RWPE2 (cell line): ENCODE measurements at places on chromosomes 16 and 17.
A peak's percentile ranks its signal among the peaks of the same experiment; 100 is the strongest.

DNA sequence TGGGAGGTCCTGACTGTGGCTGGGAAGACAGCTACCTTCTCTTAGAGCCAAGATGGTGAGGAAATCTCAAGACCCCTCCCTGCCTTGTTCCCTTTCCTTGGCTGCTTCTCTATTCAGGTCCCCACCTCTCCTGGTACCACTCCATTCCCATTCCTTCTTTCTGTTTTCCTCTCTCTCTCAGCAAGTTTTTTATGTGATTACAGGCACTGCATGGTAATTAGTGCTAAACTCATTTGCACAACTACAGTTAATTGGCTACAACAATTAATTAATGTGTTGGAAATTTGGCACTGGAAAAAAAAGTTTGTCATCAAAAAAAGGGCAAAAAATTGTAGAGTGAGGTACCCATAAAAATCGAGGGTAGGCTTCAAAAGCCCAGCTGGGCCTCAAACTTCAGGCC, 45.3 kb downstream of the NEUROD2 start:
- H3K4me1 ChIP-seq: no peaks in the 10 kb centered on the region
- 0 out of 2 replicates have a peak, but pooled peaks cover 5% of the 10 kb centered on the region for H3K36me3 ChIP-seq
- DNase-seq: no peak
- H3K27ac ChIP-seq: no peak overlapping the region
- H3K27me3 ChIP-seq: no peaks in the 10 kb centered on the region
- no peak overlapping the region for H3K4me3 ChIP-seq

- H3K27ac ChIP-seq: no peak overlapping the region
- no peak overlapping the region for H3K4me3 ChIP-seq
- H3K27me3 ChIP-seq: no peaks in the 10 kb centered on the region
- DNase-seq: no peak
Observed at GRCh38 chr17:78322327-78322857, 37.5 kb downstream of the SOCS3 start.

DNA sequence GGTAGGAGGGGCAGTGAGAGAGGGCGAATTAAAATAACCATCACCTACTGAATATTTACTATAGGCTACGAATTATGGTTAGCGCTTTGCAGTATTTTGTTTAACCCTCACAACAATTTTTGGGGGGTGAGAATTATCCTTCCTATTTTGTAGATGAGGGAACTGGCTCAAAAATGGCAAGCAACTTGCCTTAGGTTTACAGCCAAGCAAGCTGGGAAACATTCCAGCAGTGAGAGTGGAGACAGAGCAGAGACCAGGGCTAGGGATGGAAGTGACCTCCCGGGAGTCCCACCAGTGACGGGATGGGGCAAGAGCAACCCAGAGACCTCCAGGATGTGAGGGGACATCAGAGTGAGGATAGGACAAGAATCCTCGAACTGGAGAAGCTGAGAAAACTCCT, 352 bp upstream of the VMO1 start:
- H3K4me3 ChIP-seq: no peak overlapping the region
- H3K27me3 ChIP-seq: no peaks in the 10 kb centered on the region
- peaks cover 7% of the 10 kb centered on the region for H3K4me1 ChIP-seq
- DNase-seq: no peak
- H3K27ac ChIP-seq: no peak overlapping the region

DNA sequence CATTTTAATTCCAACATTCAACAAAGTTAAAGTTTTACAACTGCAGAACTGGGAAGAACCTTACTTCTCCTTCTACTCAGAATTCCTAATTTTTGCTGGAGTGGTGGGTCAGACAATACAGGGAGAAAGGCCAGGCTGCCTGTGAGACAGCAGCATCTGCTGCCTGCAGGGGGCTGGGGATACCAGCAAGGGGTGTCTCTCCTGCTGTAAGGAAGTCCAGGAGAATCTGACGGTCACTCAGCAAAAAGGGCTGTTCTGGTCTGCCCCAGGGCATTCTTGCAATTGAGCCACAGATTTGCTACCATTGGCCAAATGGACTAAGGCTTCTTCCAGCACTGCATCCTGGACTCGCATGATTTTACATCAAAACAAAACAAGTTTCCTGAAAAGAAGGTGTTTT, 426.6 kb upstream of the CDH11 start:
- H3K4me3 ChIP-seq: no peak overlapping the region
- no peaks in the 10 kb centered on the region for H3K27me3 ChIP-seq
- peak overlapping the region; percentile 78 for H3K27ac ChIP-seq
- H3K36me3 ChIP-seq: no peaks in the 10 kb centered on the region
- DNase-seq: no peak
- peaks cover 15% of the 10 kb centered on the region for H3K4me1 ChIP-seq

GRCh38 chr16:57873218-57873617, 70.9 kb upstream of the KIFC3 start:
- H3K27ac ChIP-seq: no peak overlapping the region
- H3K36me3 ChIP-seq: no peaks in the 10 kb centered on the region
- H3K4me1 ChIP-seq: peaks cover 16% of the 10 kb centered on the region
- H3K4me3 ChIP-seq: no peak overlapping the region
- no peaks in the 10 kb centered on the region for H3K27me3 ChIP-seq

DNA sequence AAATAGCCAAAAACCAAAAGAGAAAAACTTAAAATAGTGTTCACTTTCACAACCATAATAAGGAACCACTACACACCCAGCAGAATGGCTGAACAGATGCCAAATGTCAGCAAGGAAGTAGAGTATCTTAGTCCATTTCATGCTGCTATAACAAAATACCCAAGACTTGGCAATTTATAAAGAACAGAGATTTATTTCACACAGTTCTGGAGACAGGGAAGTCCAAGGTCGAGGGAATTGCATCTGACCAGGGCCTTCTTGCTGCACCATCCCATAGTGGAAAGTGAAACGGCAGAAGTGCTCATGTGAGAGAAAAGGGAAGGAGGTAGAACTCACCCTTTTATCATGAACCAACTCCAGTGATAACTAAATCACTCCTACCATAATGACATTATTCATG, 33.8 kb upstream of the CCL22 start:
- H3K27me3 ChIP-seq: no peaks in the 10 kb centered on the region
- H3K4me1 ChIP-seq: no peaks in the 10 kb centered on the region
- DNase-seq: no peak
- no peak overlapping the region for H3K4me3 ChIP-seq
- no peak overlapping the region for H3K27ac ChIP-seq
- no peaks in the 10 kb centered on the region for H3K36me3 ChIP-seq

DNA sequence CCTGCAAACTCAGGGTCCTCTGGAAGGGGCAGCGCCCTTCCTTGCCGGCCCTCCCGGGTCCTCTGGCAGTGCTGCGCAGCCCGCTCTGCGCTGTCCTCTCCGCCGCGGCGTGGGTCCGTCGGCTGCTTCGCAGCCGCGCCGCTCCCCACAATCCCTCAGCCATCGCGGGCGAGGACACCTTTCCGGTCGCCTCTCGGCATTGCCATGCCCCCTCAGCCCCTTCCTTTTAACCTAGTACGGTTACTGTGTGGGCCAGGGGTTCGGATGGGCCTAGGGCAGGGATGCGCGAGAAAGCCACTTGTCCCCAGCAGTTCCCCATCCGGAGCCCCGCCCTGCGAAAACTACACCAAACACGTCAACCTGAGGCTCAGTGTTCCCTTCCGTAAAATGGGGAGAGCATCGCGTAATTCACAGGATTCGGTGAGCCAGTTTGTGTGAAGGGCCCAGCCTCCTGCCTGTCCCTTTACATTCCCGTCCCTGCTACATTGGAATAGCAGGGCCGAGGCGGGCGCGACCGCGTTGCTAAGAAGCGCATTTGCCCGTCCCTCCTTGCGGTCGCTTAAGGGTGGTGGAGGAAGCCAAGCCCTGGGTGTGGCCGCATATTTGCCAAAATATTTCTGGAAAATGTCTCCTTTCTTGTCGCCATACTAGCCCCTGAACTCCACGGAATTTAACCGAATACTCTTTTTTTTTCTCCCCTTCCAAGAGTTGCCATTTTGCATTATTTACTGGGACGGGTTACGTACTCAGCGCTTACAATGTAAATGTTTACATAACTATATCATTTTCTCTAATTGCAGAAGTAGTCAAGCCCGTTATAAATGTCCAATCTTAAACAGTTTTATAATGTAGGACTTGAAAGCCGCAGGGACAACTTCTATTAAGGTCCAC, 13.2 kb downstream of the COPZ2 start:
- H3K4me3 ChIP-seq: peak overlapping the region; percentile 29
- no peaks in the 10 kb centered on the region for H3K27me3 ChIP-seq
- peaks cover 18% of the 10 kb centered on the region for H3K4me1 ChIP-seq
- H3K36me3 ChIP-seq: no peaks in the 10 kb centered on the region

DNA sequence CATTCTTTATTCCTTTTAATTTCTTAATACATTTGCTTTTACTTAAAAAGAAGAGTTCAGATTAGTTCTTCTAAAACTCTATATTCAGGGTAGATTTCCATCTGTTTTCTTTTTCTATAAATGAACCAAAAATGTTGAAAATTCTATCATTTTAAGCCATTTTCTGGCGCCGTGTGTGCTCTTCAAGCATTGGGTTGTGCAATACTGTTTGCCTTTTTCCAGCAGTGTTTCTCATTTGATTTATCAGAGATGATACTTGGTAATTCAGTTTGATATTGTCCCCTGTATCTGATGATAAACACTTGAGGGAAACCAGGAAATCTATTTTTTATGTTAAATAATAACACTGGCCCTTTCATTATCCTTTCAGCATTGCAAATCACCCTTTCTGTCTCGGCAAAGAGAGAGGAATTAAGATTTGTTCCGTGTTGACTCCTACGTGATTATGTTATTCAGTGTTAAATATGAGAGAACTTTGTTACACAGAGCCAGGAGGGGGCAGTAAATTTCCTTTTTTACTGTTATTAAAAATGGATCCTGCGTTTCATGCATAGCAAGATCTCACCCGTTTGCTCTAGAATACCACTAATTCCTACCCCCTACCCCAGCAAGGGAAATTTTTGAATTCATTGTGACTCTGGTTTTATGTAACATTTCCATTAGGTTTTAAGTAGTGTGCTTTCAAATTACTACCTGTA, 606.9 kb upstream of the RBFOX1 start:
- no peaks in the 10 kb centered on the region for H3K36me3 ChIP-seq
- no peak overlapping the region for H3K27ac ChIP-seq
- DNase-seq: no peak
- H3K4me1 ChIP-seq: no peaks in the 10 kb centered on the region

DNA sequence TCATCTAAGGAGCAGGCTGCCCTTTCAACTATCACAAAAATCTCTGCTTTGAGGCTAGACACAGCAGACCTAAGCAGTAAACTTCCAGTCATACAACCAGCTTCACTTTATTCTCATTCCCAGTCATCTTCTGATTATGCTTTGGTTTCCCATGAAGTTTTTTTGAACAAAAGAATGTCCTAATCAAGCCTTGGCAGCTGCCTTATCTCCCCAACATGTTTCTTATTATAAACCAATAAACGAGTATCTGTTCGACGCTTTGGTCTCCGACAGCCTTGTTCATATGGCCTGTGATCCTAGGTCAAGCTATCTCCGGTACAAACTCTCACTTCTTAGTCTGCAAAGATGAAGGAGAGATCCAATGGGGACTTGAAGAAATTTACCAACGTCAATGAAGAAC, 47.4 kb upstream of the CDYL2 start:
- no peak overlapping the region for H3K4me3 ChIP-seq
- no peak for DNase-seq
- no peak overlapping the region for H3K27ac ChIP-seq

- no peak overlapping the region for H3K4me3 ChIP-seq
- H3K27me3 ChIP-seq: no peaks in the 10 kb centered on the region
- DNase-seq: no peak
- H3K36me3 ChIP-seq: no peaks in the 10 kb centered on the region
Observed at GRCh38 chr16:5789033-5789432, 691.4 kb upstream of the EEF2KMT start.

GRCh38 chr17:2954898-2955445, 108.4 kb downstream of the OR1D5 start:
- no peak overlapping the region for H3K4me3 ChIP-seq
- no peaks in the 10 kb centered on the region for H3K27me3 ChIP-seq
- peaks cover 38% of the 10 kb centered on the region for H3K4me1 ChIP-seq

GRCh38 chr17:76868176-76868668, at the start of gene MGAT5B:
Gene MGAT5B, plus strand, starts transcription at chr17:76868404. Its CDS starts 626 bp downstream, at chr17:76869030.
- no peaks in the 10 kb centered on the region for H3K27me3 ChIP-seq
- H3K4me3 ChIP-seq: peak within 1 kb of the TSS; percentile 65
- no peak for DNase-seq
- H3K27ac ChIP-seq: peak within 1 kb of the TSS; percentile 68

DNA sequence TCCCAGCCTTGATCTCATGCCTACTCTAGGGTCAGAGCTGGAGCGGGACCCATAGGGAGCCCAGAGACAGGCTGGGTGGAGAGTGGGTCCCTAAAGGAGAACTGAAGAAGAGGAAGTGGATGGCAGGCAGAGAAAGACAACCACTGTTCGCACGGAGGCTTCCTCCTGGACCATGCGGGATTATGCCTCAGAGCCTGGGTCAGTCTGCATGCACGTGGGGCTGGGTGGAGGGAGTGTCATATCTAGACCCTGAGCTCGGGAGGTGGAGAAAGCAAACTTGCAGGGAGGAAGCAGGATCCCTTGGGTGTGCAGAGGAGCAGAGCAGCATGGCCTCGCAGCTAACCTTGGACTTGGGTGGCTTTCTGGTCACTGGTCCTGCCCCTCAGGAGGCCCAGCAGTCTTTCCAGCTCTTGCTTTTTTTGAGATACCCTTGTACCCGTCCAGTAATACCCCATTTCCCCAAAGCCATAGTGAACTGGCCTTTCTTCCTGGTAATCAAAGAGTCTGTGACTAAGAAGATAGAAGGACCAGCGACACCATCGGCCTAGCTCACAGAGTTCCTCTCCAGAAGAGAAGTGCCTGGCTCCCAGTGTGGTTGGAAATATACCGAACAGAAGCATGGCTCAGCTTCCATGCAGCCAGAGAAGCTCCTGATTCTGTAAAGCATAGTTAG, 344.2 kb downstream of the CPPED1 start:
- no peak overlapping the region for H3K27ac ChIP-seq
- H3K4me3 ChIP-seq: no peak overlapping the region
- H3K27me3 ChIP-seq: no peaks in the 10 kb centered on the region
- no peak for DNase-seq
- no peaks in the 10 kb centered on the region for H3K4me1 ChIP-seq
- no peaks in the 10 kb centered on the region for H3K36me3 ChIP-seq

GRCh38 chr16:28130099-28131088, 66.9 kb upstream of the GSG1L start:
- H3K4me3 ChIP-seq: no peak overlapping the region
- peaks cover 99% of the 10 kb centered on the region for H3K36me3 ChIP-seq
- H3K27me3 ChIP-seq: no peaks in the 10 kb centered on the region
- no peak overlapping the region for H3K27ac ChIP-seq
- H3K4me1 ChIP-seq: no peaks in the 10 kb centered on the region
- no peak for DNase-seq

DNA sequence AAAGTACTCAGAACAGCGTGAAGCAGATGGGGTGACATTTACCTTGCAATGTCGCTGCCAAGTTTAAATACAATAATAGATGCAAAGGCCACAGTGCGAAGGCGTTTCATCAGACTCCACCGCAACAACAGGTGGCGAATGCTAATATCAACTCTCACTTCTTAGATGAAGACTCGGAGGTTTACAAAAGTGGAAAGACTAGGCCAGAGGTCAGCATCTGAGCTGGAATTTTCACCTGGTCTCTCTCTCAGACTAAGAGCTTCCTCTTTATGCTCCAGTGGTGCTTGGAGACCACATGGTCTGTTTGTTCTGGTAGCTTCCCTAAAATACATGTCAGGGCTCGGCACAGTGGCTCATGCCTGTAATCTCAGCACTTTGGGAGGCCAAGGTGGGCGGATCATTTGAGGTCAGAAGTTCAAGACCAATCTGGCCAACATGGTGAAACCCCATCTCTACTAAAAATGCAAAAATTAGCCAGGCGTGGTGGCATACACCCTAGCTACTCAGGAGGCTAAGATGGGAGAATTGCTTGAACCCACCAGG, 169.1 kb downstream of the XYLT1 start:
- peaks cover 15% of the 10 kb centered on the region for H3K4me1 ChIP-seq
- H3K36me3 ChIP-seq: no peaks in the 10 kb centered on the region
- DNase-seq: no peak
- no peaks in the 10 kb centered on the region for H3K27me3 ChIP-seq
- H3K4me3 ChIP-seq: no peak overlapping the region
